ENCODE measurements at places on chromosomes 1 and 21.

GRCh38 chr1:78676347-78676982, 26.8 kb downstream of the IFI44 start:
- peak; percentile 44 for DNase-seq

GRCh38 chr1:75345538-75346292, 211.5 kb downstream of the LHX8 start:
- no peak for DNase-seq

DNA sequence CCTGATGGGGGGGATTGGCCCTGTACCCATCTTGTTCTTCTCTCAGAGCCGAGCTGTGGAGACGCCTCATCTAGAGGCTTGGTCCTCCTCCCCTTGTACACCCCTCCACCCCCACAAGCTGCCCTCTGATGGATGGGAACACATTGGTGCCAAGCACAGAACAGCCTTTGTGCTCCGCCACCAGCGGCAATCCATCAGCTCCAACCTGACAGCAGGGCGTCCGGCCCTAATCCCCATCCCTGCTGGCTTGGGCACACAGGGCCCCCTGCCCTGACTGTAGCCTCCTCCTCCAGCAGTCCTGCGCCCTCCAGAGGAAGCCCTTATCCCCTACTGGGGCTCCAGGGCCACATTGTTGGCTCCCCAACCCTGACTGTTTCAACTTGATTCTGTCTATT, 3.8 kb upstream of the MYOG start:
- no peak for DNase-seq

- DNase-seq, result no peak
Measured at GRCh38 chr21:27201197-27201596, 234.3 kb upstream of the ADAMTS5 start.

DNA sequence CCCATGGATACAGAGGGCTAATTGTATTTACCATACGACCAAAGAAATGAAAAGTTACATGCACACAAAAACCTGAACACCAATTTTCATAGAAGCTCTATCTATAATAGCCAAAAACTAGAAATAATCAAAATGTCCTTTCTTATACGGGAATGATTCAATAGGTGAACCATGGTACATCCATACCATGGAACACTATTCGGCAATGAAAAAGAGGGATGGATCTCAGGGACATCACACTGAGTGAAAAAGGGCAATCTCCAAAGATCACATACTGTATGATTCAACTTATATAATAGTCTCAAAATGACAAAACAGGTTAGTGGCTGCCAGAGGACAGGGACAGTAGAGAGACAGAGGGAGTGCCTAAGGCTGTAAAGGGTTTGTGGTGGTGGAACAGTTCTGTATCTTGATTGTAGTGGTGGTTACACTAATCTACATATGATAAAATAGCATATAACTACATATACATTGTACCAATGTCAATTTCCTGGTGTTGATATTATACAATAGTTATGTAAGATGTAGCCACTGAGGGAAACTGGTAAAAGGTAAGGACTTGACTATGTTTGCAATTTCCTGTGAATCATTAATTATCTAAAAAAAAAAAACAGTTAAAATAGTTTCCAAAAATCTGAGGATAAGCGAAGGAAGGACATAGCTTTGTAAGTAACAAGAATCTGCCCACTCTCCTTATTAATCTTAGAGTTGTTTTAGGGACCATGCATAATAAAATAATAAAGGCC, 3.7 kb downstream of the RSBN1 start:
- DNase-seq, result no peak

GRCh38 chr1:52192436-52192835, 50.5 kb downstream of the ZFYVE9 start:
- DNase-seq, result no peak

DNA sequence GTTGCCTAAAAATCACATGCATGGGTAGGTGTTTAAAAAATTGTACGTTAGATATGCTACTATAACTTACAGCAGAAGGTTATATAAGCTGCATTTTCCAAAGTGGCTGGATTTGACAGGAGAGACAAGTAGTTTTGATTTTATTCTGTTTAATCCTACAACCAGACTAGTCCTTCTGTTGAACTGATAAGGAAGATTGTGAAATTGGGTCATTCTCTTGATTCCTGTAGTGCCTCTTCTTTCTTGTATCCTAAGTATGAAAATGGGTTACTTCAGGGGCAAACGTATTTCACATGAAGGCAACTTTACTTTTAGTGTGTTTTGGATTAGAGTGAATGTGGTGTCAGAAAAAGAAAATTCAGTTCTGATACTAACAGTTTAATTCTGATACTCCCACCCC, 19.0 kb downstream of the CDC42 start:
- DNase-seq, result no peak

DNA sequence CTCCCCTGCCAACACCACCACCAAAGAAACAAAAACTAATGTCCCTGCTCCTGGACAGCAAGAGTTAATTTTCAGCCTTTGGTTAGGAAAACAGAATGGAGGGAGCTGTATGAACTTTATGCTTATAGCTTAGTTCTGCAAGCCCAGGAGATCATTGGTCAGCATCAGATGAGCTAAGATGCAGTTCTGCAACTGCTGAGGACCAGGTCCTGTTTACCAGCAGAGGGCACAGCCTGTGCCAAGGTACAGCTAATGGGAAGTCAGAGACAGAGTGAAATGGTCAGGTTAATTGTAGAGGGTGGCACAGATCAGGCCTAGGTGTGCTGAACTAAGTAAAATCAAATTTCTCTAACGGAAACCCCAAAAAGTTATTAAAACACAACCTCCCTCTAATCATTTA, 161.3 kb downstream of the ROR1 start:
- no peak for DNase-seq
